ENCODE measurements at places on chromosomes 1 and 21.

GRCh38 chr1:24318615-24319311 lies 394 bp upstream of the GRHL3 start:
- no peak for DNase-seq

DNA sequence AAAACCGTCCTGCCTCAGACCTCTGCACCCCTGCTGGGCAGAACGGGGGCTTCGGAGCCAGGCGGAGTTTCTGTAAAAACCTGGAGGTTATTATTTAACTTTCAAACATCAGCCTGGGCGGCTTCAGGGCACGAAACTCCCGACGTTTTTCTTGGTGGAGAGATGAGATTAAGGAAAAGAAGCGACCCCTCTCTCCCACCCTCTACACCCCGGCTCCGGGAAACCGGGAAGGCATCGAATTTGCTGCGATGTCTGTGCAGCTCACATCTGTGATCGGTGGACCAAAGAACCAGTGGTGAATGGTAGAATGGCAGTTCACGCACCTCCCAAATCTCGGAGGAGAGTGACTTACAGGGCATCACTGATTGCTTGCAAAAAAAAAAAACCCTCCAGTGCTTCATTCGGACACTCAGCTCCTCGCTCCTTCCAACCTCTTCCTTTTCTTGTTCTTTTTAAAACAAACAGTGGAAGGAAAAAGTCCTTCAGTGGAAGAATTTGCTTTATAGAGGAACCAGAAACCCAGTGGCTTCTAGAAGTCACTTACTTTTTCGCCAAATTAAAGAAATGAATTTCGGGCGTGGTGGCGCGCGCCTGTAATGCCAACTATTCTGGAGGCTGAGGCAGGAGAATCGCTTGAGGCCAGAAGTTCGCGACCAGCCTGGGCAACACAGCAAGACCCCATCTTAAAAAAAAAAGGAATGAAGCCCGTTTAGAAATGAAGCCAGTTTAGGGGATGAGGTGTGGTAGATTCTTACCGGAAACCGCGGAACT lies 884 bp downstream of the PHACTR4 start:
- peak; percentile 49 for DNase-seq

DNA sequence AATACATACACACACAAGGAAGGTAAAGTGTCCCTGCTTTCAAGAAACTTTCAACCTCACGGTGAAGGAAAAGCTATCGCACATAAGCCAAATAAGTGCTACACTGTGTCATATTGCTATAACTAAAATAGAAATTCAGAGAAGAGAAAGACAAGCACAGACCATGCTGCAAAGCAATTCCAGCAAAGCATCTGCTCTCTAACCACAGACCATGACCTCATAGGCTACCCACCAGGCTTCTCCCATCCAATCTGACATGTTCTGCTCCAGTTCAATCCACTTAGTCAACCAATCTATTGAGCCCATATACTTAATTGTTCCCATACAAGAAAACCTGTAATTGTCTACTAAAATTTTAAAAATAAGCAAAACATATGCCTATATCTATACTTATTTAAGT lies 211.3 kb downstream of the BARHL2 start:
- DNase-seq = no peak

GRCh38 chr1:174960362-174960761 lies 39.4 kb upstream of the CACYBP start:
- DNase-seq = no peak

GRCh38 chr1:180458807-180459206 lies 43.6 kb downstream of the ACBD6 start:
- no peak for DNase-seq

- DNase-seq = no peak
Measured at GRCh38 chr21:14959343-14959742, 105.5 kb downstream of the NRIP1 start.

- DNase-seq = no peak
Measured at GRCh38 chr1:195466639-195467038, 1141.6 kb downstream of the KCNT2 start.

DNA sequence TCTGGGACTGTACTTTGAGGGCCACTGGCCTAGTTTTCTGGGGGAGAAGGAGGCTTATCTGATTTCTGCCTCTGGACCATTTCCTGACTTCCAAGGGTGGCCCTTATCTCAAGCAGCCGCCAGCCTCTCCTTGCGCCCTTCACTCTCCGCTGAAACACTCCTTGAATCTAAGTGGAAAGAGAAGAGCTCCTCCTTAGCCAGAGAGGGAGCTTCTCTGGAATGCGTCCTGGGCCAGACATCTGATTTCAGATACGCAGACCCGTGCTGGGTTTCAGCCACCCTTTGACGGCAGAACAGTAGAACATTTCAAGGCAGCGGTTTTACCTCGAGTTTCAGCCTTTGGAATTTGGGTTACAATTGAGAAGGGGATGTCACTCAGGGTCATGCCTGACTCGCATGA lies 308.0 kb downstream of the CAMTA1 start:
- DNase-seq = no peak

DNA sequence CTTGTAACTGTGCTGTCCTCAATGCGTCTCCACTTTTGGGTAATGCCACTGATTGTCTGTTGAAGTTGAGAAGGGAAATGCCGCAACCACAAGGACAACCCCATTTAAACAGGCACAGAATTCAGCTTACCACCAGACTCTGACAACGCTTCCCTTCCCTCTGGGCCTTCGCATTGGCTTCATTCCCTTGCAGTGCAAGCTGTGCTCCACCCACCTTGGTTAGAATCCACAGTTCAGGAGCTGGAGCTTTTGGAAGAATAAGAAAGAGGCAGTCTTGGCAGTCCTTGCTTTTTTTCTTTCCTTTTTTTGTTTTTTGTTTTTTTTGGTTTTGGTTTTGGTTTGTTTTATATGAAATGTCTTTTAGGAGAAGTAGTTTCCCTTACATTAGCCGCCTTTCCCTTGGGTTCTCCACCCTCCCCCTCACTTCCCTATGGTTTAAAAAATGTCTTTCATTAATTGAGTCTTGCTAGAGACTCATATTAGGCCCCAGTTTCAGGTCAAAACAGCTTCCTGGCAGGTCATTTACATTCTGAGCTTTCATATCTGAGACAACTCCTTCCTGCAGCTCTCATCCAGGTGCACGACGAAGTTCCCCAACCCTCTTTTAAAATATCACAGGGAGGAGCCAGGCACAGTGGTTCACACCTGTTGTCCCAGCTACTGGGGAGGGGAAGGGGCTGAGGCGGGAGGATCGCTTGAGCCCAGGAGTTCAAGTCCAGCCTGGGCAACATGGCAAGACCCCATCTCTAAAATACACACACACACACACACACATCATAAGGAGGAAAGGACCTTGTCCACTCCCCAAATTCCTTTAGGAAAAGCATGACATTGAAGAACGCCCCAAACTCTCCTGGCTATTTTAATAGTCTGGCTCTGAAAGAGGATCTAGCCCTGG lies 20.7 kb upstream of the LAX1 start:
- peak; percentile 14 for DNase-seq

GRCh38 chr1:91725618-91725988 lies 160.3 kb downstream of the TGFBR3 start:
- DNase-seq = no peak

DNA sequence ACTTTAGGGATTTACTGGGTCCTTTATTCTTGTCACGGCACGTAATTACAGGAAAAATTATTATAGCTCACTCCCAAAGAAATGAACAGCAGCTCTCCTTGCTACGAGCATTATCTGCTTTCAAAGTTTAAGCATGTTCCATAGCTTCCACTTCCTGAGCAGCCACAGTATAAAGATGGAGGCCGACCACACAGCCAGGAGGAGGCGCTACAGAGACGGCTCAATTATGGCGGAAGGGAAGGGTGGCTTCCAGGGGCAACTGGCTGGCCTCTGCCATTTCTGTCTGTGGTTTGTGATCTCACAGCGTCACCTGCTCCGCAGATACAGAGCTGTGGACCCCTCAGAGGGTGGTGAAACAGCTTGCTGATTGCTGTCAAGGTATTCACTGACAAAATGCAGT lies 212.3 kb upstream of the GREM2 start:
- DNase-seq = no peak

DNA sequence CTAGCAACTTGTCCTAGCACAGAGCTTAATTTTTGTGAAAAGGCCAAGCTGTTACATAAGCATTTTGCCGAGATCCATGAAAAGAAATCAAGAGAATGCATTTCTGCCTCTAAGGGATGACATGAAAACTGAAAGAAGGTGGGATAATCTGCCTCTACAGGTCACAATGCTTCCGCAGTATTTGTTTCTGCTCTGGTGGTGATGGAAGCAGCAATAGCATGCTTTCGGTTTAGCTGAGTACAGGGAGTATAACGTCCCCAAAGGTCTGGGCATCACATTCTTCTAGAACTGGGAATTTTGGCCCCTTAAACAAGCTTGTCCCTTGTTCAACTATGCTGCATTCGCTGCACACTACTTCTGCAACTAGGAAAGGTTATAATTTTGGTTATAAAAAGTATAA lies 14.4 kb upstream of the MAGI3 start:
- DNase-seq = no peak

DNA sequence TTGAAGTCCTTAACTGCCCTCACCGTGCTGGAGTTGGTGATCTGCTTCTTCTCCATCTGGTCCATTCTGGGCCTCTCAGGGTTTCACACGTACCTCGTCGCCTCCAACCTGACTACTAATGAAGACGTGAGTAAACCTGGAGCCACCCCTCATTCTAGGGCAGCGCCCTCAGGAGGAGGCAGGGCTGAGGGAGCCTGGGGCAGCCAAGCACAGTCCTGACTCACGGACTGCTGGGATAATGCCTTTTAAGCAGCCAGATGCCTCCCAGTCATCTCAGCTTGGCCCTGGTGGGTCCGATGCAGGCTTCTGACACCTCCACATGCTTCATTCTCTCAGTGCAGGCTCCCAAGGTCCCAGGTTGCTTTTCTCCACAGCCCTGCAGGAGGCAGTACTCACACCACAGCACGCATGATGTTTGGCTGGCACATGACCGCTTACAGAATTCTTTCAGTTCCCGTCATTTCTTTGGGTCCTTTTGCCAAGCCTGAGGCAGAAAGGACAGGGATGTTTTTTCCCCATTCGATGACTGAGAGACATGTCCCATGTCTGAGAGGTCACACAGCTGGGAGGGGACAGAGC lies 11.8 kb upstream of the SFN start:
- no peak for DNase-seq

DNA sequence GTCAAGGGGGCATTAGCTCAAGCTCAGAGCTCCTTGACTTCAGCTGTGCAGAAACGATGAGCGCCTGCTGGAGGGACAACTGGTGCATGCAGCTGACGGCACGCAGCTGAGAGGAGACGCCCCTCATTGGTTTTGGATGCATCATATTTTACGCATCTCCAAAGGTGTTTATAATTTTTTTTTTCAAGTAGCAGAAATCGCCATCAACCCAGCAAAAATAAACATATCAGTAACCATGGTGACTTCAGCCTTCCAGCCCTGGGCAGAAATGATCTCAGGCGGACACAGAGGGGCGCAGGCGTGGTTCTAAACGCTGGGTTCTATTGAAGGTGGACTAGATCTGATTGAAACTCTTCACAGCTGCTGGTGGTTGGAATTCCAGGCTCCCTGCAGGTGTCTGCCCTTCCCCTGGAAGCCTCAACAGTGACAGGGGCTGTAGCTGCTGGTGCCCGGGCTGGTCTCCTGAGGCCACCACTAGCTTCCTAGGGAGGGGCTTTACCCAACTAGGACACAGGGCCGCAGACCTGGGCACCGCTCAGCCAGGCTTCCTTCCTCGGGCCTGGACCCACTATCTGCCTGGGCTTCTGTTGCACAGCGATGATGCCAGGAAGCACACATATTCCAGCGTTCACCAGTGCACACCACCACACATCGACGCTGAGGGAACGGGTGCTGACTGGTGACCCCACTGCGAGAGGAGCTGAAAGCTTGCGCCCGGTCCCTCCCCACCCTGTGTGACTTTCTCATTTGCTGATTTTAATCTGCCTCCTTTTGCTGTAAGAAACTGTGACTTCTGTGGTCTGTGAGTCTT lies 63.7 kb upstream of the ABCG1 start:
- DNase-seq = no peak

- DNase-seq = no peak
Measured at GRCh38 chr1:52460694-52461093, 56.3 kb downstream of the PRPF38A start.

DNA sequence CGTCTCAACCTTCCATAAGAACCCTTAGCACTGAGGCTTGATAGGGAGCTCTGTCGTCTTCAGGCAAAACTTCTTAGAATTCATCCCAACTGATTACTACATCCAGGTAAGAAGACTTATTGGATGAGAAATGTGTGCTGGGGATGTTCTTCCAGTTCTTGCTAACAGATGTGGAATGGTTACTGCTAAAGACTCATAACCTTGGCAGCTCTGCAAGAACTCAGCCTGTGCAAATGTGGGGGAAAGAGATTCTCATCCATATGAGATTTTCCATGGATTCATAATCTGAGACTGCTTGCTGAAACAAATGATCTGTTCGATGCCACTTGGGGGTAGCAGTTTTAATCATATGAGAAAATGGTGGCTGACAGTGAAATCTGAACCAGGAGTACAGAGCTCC lies 48.2 kb downstream of the NTPCR start:
- no peak for DNase-seq

- no peak for DNase-seq
Measured at GRCh38 chr1:192530254-192530653, 45.3 kb upstream of the RGS1 start.

GRCh38 chr1:91386109-91386508 lies 18.5 kb downstream of the HFM1 start:
- no peak for DNase-seq

DNA sequence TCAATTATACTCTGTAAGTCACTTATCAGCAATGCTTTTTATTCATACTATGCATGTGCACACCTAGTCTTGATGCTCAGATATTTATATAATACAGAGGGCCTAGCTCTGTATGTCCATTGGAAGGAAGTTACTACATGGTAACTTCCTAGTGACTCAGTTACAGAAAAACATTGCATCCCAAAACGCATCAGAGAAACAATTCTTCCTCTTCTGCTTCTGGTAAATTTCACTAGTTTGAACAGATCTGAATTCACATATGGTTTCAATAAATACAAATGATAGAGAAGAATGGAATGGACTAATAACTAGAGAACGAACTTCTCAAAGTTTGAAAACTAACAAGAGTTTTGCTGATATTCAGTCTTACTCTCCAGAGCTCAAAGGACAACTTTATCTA lies 811.3 kb upstream of the ADGRL2 start:
- no peak for DNase-seq

Data from activated CD4-positive, alpha-beta T cell treated with anti-CD3 and anti-CD28 coated beads for 48 hours (primary cell).